Activated CD4-positive, alpha-beta T cell treated with anti-CD3 and anti-CD28 coated beads, Interleukin-2, amount 10 ng/mL, durations not matched to agents 24 days and 14 days (primary cell): ENCODE measurements at places on chromosomes 6 and 20.
A peak's percentile ranks its signal among the peaks of the same experiment; 100 is the strongest.

DNA sequence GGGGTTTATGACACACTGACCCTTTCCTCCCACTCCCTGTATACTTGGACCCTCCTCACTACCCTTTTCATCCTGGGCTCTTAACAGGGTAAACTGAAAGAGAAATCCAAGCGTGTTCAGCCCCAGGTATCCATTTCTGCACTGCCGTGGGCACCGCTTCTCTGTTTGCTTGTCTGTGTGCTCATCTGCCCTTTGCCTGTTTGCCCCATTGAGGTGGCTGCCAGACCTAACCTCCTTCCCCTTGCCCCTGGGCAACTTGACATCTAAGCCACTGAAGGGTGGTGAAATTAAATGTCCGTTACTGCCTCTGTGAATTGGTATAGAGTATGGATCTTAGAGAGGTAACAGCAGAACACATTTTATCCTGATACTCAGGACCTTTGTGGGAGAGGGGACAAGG lies 38.7 kb downstream of the ACSS2 start:
- no peak overlapping the region for H3K4me3 ChIP-seq
- H3K27me3 ChIP-seq, result no peaks in the 10 kb centered on the region
- H3K27ac ChIP-seq, result peak overlapping the region; percentile 39
- DNase-seq, result no peak
- H3K4me1 ChIP-seq, result peaks cover 43% of the 10 kb centered on the region

DNA sequence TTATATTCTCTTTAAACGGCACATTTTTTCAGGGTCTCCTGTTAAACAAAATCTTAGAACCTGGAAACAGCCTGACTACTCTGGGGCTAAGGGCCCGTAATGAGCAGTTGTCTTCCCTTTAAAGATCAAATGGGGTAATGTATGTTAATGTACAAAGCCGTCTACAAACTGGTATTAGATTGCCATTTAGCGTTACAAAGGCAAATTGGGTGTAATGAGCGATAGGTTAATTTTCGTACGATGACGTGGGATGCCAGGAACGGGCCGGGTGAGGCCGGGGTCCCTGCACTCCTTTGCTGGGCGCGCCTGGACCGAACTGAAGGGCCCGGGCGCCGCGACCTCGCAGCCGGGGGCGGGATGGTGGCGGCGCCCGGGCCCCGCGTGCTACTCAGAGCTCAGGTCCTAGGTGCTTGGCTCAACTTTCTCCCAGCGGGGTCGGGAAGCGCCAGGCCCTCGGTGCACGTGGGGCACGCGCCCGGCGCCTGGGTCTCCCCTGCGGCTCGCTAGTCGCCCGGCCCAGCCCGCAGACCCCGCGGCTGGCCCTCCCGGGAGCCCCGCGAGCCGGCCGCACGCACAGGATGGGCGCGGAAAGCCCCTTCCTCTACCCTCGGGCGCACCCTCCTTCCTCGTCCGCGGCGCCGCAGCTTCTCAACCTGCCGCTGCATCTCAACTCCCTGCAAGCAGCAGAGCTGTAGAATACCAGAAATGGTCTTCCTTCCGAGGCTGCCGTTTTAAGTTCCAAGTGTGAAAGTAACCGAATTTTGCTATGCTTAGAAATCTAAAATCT lies 5.9 kb downstream of the NKX2-4 start:
- H3K4me1 ChIP-seq, result peaks cover 22% of the 10 kb centered on the region
- H3K4me3 ChIP-seq, result peak overlapping the region; percentile 55
- peaks cover 41% of the 10 kb centered on the region for H3K36me3 ChIP-seq
- H3K27ac ChIP-seq, result no peak overlapping the region
- peaks cover 41% of the 10 kb centered on the region for H3K27me3 ChIP-seq

DNA sequence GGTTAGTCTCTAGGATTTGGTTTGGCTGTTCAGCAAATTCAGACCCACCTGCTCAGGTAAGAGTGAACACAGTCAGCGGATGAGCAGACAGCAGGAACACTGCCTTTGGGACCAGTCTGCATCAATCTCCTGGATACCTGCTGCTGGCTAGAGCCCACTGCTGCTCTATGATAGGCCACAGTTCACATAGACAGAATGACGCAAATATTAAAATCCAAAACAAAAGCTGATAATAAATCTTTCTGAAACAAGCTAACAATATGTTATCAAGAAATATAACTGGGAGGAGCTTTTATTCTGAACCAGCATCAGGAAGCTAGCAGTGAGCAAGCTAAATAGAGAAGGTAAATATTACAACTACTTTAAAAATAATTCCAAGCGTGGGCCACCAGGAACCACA lies at the start of gene TAAR1:
Gene TAAR1, minus strand, starts transcription at position 101 of the 400 bp plus-strand sequence. CDS start 13,179 bp downstream, outside the sequence.
- H3K36me3 ChIP-seq, result no peaks in the 10 kb centered on the region
- no peaks in the 10 kb centered on the region for H3K4me1 ChIP-seq
- H3K27ac ChIP-seq, result no peak within 1 kb of the TSS
- DNase-seq, result no peak
- peaks cover 12% of the 10 kb centered on the region for H3K27me3 ChIP-seq

GRCh38 chr6:37060195-37060559 lies 54.7 kb downstream of the FGD2 start:
- no peaks in the 10 kb centered on the region for H3K36me3 ChIP-seq
- H3K4me1 ChIP-seq, result peaks cover 21% of the 10 kb centered on the region
- H3K27me3 ChIP-seq, result no peaks in the 10 kb centered on the region
- no peak overlapping the region for H3K4me3 ChIP-seq
- H3K27ac ChIP-seq, result no peak overlapping the region

DNA sequence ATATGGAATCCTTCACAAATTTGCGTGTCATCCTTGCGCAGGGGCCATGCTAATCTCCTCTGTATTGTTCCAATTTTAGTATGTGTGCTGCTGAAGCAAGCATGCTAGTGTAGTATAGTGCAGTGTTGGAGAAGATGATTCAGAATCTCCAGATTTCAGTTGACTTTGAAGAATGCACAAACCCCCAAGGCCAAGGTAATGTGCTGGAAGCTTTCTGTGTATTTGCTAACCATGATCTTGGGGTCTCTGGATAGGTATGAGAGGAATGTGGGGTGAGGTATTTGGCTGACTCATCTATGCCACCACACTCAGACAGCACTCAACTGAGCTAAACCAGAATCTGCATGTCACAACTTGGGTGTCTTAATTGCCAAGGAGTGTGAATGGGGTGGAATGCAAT lies 42.6 kb upstream of the DEK start:
- no peaks in the 10 kb centered on the region for H3K36me3 ChIP-seq
- H3K4me1 ChIP-seq, result no peaks in the 10 kb centered on the region
- H3K4me3 ChIP-seq, result no peak overlapping the region
- DNase-seq, result no peak
- H3K27me3 ChIP-seq, result peaks cover 7% of the 10 kb centered on the region

DNA sequence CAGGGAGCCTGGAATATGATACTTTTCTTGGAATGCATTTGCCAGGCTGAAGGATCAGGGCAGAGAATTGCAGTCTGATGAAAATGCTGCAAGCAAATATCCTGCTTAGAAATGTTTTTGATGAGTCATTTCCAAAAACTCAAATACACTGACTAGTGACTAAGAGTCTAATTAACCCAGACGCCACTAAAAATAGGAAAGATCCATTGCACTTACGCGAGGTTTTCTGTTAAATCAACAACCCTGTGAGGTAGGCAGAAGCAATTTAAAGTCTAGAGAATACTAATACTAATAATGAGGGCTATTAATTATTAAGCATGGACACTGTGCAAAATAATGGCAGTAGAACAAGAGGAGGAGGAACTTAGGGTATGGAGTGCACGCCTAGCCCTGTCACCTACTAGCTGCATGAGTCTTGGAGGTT lies 130.1 kb upstream of the DOK5 start:
- DNase-seq, result no peak
- H3K27ac ChIP-seq, result peak overlapping the region; percentile 59
- H3K36me3 ChIP-seq, result no peaks in the 10 kb centered on the region
- peaks cover 16% of the 10 kb centered on the region for H3K4me1 ChIP-seq
- peak overlapping the region; percentile 35 for H3K4me3 ChIP-seq

DNA sequence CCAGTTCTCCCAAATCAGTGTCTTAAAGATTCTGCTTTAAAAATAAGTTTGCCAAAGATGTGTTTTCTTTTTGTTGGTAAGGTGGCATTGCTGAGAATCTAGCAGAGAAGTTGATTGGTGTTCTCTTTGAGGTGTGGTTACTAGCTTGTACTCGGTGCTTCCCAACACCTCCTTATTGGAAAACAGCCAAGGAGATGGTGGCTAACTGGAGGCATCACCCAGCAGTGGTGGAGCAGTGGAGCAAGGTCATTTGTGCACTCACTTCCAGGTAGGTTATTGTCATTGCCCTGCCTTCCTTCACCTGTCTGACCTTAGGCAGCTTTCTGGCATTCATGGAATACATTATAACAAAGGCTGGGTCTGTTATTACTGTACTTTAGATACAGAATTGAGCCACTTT lies 26.7 kb downstream of the RALGAPB start:
- H3K4me3 ChIP-seq, result no peak overlapping the region
- no peak overlapping the region for H3K27ac ChIP-seq
- no peak for DNase-seq
- H3K4me1 ChIP-seq, result no peaks in the 10 kb centered on the region
- peaks cover 52% of the 10 kb centered on the region for H3K36me3 ChIP-seq
- H3K27me3 ChIP-seq, result no peaks in the 10 kb centered on the region

DNA sequence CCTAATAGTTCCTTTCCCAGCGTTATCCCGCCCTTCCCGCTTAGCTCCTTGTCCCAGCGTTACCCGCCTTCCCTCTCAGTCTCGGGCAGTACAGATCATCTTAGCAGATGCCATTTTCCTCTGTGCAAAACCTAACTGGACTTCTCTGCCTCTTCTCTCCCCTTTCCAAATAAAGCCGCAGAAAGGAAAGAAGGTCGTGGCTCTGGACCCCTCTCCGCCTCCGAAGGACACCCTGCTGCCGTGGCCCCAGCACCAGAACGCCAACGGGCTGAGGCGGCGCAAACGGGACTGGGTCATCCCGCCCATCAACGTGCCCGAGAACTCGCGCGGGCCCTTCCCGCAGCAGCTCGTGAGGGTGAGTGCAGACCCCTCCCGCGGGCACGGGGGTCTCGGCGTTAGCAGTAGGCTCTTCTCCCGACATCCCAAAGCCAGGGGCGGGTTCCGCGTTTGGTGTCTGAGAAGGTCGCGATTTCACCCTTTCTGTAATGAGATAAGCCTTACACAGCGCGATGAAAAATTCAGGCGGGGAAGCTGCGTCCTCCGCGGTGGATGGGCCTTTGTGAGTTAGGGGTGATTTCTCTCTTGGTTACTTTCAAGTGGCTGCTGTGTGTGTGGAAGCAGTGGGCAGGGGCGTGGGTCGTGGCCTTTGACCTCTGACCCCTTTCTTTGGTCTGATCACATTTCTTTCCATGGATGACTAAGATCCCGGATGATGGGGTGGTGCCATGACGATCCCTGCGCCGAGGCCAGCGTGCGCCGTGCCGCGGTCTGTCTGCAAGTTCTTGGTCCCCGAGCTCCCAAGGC lies 292.7 kb downstream of the TAF4 start:
- no peak for DNase-seq
- no peaks in the 10 kb centered on the region for H3K4me1 ChIP-seq
- H3K4me3 ChIP-seq, result no peak overlapping the region
- no peaks in the 10 kb centered on the region for H3K27me3 ChIP-seq
- H3K36me3 ChIP-seq, result no peaks in the 10 kb centered on the region

DNA sequence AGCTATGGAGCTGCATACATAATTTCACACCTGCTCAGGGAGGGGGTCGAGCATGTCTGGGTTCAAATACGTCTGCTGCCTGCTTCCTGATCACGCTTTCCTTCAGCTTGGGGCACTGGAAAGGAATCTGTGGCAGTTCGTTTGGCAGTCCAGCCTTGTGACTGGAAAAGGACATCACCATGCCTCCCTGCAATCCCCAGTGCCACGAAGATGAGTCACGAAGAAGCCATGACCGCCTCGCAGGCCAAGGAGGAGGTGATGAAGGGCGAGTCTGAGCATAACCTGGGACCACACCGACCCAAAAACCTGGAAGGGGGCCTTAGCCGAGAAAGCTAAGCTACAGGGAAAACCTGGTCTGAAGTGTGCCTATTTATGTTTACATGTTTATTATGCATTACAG lies 13.1 kb downstream of the JAG1 start:
- peaks cover 36% of the 10 kb centered on the region for H3K27me3 ChIP-seq
- H3K27ac ChIP-seq, result no peak overlapping the region
- no peaks in the 10 kb centered on the region for H3K36me3 ChIP-seq
- DNase-seq, result no peak

- no peak for DNase-seq
- no peaks in the 10 kb centered on the region for H3K36me3 ChIP-seq
- H3K27me3 ChIP-seq, result no peaks in the 10 kb centered on the region
- no peak overlapping the region for H3K4me3 ChIP-seq
These were observed 29.9 kb downstream of the EFCAB8 start for GRCh38 chr20:32888636-32889035.

GRCh38 chr20:37845241-37845681 lies 57.7 kb upstream of the VSTM2L start:
- no peak for DNase-seq
- peaks cover 18% of the 10 kb centered on the region for H3K36me3 ChIP-seq
- no peak overlapping the region for H3K4me3 ChIP-seq
- H3K27ac ChIP-seq, result no peak overlapping the region
- no peaks in the 10 kb centered on the region for H3K4me1 ChIP-seq

DNA sequence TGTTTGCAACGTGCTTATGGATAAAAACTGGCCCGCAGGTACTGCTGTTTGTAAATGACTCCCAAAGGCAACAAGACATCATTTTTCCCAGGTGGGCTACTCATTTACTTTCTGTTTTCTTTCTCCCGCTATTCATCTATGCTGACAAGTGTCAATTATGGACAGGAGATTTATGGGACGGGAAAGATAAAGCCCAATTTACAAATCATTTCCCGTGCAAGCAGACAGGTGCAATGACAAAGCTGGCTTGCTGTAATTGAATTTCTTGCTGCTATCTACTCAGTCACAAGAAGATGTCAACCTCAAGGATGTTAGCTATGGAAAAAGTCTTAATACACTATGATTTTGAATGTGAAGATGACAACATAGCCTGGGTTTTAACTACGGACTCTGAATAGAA lies 125.5 kb downstream of the EPHA7 start:
- no peaks in the 10 kb centered on the region for H3K36me3 ChIP-seq
- H3K4me3 ChIP-seq, result no peak overlapping the region
- no peaks in the 10 kb centered on the region for H3K4me1 ChIP-seq
- H3K27ac ChIP-seq, result no peak overlapping the region
- DNase-seq, result no peak
- no peaks in the 10 kb centered on the region for H3K27me3 ChIP-seq

GRCh38 chr20:7361321-7361720 lies 578.9 kb downstream of the HAO1 start:
- H3K4me3 ChIP-seq, result no peak overlapping the region
- H3K27me3 ChIP-seq, result no peaks in the 10 kb centered on the region
- no peak overlapping the region for H3K27ac ChIP-seq
- no peaks in the 10 kb centered on the region for H3K4me1 ChIP-seq
- no peaks in the 10 kb centered on the region for H3K36me3 ChIP-seq
